ENCODE measurements at places on chromosomes 1 and 21.
A peak's percentile ranks its signal among the peaks of the same experiment; 100 is the strongest.

DNA sequence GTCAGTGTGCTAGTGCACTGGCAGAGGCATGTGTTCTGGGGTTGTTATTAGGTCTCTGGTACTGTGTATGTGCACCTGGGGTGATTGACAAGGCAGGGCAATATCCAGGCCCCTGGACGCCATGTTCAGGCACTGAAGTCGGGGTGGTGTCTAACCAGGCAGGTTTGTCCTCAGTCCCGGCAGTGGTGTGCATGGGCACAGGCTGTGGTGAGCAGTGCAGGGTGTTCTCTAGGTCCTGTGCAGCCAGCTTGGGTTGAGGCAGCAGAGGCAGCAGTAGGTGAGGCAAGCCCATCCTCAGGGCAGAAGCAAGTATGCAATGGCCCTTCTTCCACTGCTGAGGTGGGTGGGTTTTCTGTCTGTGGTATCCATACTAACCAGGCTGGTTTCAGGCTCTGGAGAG lies 252.3 kb upstream of the LRRC7 start:
- DNase-seq: no peak

- DNase-seq: no peak
Measured at GRCh38 chr21:43727519-43728153, 8.7 kb downstream of the PDXK start.

GRCh38 chr1:109622895-109623294 lies 3.3 kb downstream of the AMPD2 start:
- no peak for DNase-seq

DNA sequence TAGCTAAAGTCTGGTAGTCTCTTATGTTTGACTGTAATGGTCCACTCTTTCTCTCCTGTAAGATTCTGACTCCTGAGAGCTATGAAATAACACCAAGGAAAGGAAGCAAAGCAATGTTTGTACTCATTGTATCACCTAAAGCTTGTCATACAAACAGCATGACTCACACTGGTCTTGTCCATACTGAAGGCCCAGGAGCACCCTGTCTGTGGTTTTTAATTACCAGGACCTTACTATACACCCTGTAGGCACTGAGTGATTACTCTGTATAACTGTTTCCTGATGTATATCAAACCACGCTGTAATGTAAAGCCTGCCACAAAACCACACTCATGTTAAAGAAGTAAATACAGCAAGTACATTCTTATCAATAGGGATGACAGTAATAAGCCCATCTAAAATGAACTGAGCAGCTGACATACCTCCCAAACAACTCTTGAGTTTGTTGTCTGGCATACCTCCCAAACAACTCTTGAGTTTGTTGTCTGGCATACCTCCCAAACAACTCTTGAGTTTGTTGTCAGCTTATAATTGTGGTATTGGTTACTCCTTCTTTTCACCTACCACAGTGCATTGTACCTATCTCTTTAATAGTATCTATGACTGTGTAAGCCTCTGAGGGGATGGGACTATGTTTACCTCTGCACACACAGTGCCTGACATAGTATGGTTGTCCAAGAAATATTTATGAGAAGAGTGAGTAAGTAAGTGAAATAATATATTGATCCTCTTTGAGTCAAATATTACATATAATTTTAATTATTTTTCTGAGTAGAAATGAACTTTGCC lies 11.6 kb upstream of the TNFSF18 start:
- DNase-seq: no peak

DNA sequence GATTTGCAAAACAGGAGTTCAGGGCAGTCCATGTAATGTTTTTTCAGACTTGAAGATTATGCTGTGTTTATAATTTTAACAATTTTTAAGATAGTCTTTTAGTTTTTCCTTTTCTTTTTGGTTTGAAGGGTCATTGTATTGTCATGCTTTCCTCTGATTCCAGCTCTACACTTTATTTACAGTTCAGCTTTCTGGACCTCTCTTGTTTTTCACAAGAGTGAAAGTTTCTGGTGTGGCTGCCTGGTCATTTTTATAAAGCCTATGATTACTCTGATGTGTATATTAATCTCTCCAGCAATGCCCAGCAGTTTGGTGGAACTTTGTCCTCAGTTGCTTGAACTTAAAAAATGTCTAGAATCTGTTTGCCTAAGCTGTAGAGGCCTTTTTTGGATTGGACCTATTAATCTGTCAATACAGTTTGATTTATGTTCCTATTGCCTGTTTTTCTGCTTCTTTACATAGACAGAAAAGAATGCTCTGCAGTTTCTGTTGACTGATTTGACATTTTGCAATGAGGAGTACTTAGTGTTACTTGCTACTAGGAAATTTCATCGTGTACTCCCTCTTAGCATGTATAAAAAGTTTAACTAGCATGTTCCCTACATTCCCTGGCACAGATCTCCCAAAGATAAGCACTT lies 52.2 kb downstream of the XCL2 start:
- DNase-seq: no peak

GRCh38 chr1:50412813-50413476 lies 10.3 kb downstream of the DMRTA2 start:
- DNase-seq: no peak

- peak; percentile 88 for DNase-seq
Measured at GRCh38 chr1:204445860-204446412, 34.3 kb upstream of the PPP1R15B start.

- DNase-seq: no peak
Measured at GRCh38 chr1:12525311-12526181, 92.5 kb downstream of the DHRS3 start.

DNA sequence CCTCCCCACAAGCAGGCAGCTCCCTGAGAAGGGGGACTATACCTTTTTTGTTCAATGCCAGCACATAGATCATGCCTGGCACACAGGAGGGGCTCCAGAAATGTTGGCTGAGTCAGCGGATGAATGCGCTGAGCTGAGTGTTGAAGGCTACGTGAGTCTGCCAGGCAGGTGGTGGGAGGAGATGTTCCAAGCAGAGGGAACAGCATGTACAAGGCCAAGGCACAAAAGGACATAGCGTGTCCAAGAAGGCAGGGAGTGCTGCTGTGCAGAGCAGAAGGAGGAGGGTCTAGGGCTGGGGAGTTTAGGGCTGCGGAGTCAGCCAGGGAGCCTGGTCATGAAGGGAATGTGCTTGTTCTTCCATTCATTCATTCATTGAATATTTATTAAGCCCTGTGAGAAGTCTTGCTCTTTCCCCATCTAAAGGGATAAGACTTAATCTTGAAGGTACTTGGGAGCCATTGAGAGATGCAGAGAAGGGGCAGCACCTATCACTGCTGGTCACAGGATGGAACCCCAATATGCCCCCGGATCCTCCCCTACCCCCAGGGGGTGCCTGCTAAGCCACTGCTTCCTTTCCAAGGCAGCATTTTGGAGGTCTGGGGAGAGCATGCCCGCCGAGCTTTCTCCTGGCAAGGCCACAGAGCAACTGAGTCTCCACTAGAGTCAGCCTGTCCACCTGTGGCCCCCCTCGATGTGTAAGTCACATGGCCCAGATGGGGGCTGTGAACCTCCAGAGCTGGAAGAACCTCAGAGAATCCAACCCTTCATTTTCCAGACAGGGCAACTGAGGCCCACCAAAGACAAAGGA lies 31.2 kb upstream of the LAPTM5 start:
- DNase-seq: no peak

- DNase-seq: peak; percentile 12
Measured at GRCh38 chr1:165143437-165144065, 213.0 kb downstream of the LMX1A start.

DNA sequence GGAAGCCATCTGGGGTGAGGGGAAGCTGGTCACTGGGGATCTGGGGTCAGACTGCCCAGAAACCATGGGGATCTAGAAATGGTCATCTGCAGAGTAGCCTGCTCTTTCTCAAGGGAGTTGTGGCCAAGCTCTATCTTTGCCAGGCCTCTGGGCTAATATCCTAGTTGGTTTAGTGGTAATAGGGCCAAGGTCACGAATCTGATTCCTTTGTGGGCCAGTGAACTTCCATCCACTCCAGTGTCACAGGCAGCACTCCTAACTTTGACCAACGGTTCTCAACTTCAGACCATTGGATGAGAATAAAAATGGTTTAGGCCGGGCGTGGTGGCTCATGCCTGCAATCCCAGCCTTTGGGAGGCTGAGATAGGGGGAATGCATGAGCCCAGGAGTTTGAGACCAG lies 28.1 kb upstream of the PPP2R5A start:
- no peak for DNase-seq

DNA sequence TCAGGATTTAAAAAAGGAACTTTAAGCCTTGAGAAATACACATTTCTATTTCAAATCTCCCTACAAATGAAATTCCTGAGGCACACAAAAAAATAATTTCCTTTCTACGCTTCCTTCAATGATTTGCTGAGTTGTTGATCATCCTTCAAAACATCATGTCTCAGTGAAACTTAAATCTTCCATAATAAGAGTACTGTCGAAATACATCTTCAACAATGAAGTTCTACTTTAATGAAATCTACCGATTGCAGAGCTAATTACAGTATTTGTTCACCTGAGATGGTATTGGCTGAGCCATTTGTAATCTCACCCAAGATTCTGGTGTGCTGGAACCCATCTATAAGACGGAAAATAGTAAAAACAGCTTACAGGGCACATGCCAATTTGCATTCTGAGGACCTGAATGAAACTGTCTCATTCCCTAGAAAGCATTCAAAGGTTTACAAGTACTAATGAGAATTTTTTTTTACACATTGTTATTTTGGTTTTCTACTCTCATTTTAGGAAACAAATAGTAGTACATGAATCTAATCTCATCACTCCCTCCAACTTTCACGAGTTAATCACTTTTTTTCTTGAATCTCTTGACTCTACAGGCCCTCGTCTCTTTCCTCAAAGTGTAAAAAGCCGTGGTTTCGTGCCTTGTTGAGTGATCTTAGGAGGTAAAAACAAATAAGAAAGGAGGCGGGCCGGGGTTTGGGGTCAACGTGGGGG lies 1.1 kb downstream of the CHML start:
- DNase-seq: no peak

- no peak for DNase-seq
Measured at GRCh38 chr1:116852367-116852766, 57.3 kb upstream of the PTGFRN start.

DNA sequence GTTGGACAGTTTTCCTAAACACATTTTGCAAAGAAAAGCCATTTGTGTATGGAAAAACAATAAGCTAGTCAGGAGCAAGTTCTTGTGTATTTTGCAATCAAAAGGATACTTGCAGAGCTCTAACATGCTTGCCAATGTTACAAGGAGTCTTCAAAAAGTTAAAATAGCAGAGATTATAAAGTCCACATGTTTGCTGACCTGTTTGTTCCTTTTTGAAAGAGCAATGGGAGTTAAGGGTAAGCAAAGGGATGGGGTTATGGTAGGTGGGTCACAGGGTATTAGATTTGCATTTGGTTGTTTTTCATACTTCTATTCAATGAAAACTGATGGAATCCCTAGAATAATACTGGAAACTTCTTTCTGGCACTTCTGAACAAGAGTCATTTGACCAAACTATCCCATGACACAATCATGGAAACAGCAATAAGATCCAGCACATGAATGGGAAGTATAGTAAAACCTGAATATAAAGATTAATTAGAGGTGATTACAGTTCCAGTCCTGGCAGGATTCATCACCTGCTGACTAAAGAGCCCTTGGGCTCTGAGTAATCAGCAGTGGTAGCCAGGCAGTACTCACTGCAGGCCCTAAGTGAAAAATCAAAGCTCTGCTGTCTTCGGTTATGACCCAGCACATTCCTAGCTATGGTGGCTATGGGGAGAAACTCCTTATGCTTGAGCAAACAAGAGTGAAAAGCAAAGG lies 27.1 kb upstream of the ZC3H11B start:
- no peak for DNase-seq

DNA sequence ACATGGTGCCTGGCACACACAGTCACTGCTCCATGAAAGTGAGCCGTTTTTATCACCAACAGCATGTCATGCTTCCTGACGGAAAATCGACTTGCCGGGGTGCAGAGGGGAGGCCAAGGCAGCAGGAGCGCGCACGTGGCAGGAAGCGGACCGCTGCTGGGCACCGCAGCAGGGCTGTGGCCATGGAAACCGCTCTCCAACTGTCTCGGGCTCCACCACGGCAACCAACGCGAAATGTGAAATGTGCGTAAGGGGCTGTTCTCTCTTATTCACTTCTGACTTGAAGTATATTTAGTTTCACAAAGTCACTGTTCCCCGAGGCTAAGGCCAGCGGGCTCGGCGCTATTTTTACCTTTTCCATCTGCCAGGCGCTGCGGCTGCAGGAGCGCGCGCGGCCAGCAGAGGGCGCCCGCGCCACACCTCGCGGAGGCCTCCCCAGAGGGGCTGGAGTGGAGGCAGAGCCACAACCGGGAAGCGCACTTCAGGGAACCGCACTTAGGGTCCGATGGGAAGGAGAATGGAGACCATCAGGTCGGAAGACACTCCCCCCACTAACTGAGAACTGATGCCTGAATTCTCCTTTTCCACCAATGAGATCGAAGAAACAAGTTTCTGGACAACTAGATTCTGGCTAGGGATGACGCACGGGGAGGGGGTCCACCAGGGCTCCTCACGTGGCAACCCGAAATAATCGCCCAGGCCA lies 19.7 kb downstream of the RCC2 start:
- peak; percentile 71 for DNase-seq

GRCh38 chr1:185574139-185574875 lies 159.9 kb upstream of the HMCN1 start:
- DNase-seq: no peak

- DNase-seq: no peak
Measured at GRCh38 chr1:231643071-231643934, 16.7 kb downstream of the DISC1 start.

DNA sequence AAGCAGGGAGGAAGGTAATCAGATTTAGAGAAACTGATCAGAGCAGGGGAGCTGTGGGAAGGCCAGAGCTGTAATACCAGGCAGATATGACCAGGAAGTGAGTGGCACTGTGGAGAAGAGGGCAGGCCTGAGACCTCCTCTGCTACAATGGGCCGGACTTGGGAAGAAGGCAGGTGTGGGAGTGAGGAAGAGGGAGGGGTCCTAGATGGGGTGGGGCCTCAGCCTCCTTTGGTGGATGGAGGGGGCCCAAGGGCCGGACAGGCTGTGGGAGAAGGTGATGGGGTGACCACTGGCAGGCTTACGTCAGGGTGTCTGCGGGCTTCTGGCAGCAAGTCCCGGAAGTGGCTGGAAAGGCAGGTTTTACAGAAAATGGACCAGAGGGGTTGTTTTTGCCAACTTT lies 5.0 kb upstream of the HPCA start:
- no peak for DNase-seq

GRCh38 chr1:55464550-55464949 lies 249.4 kb upstream of the USP24 start:
- DNase-seq: no peak

GRCh38 chr1:97911266-97912215 lies 9.3 kb downstream of the DPYD start:
- DNase-seq: no peak

- DNase-seq: no peak
Measured at GRCh38 chr1:7588457-7588827, 182.7 kb upstream of the VAMP3 start.

DNA sequence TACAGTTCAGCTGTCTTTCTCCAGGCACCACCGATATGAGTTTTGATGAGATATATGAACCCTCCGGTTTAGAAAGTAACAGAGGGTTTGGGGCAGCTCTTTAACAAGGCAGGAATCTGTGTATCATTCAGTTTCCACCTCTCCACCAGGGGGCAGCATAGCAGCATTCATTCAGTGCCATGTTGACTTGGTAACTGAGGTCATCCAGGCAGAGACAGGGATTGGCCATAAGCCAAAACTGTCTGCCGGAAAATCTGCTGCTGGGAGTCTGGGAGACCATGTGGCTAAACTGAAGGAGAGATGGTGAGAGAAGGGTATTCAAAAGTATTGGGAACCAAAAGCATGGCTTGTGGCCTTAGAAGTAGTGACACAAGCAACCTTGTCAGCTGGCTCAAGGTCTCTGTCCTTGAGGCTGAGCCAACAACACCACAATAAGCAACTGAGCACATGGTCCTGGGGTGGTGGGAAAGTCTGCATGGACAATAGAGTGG lies 98.5 kb downstream of the LMX1A start:
- DNase-seq: peak; percentile 87

- no peak for DNase-seq
Measured at GRCh38 chr1:185936641-185937040, 202.4 kb downstream of the HMCN1 start.

Data from BE2C (cell line).